ENCODE measurements at places on chromosomes 3 and 15.

- no peak for DNase-seq
These were observed 169.5 kb downstream of the ATP10A start for GRCh38 chr15:25693321-25694238.

DNA sequence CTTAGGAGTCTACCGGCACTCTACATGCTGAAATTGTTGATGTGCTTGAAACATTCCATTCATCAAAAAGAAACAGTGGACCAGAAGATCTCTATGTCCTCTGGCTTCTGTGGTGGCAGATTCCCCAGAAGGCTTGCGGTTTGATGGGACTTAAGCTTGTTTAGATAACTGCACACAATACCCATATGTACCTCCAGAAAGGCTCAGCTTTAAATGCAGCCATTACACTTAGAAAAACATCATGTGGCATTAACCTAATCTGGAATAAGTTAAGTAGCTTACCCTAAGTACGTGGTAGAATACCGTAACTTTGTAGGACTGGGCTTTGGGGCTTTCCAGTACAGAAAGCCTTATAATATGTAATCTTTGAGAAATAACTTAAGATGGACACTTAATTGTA, 187.3 kb downstream of the RBMS3 start:
- no peak for DNase-seq

- DNase-seq = no peak
These were observed 491.7 kb upstream of the AGTR1 start for GRCh38 chr3:148205977-148206376.

- no peak for DNase-seq
These were observed 210.8 kb downstream of the TBC1D2B start for GRCh38 chr15:77866596-77867125.

- no peak for DNase-seq
These were observed 46.3 kb upstream of the TIPARP start for GRCh38 chr3:156627946-156628569.

Data from NCI-H345 (cell line).